ENCODE measurements at places on chromosomes 7 and 10.

GRCh38 chr7:1434165-1434718, 25.0 kb downstream of the MICALL2 start:
- no peak for DNase-seq

- no peak for DNase-seq
These were observed 57.5 kb downstream of the MDFIC start for GRCh38 chr7:114979388-114979787.

- DNase-seq: no peak
These were observed 565.4 kb upstream of the AUTS2 start for GRCh38 chr7:69032848-69033247.

DNA sequence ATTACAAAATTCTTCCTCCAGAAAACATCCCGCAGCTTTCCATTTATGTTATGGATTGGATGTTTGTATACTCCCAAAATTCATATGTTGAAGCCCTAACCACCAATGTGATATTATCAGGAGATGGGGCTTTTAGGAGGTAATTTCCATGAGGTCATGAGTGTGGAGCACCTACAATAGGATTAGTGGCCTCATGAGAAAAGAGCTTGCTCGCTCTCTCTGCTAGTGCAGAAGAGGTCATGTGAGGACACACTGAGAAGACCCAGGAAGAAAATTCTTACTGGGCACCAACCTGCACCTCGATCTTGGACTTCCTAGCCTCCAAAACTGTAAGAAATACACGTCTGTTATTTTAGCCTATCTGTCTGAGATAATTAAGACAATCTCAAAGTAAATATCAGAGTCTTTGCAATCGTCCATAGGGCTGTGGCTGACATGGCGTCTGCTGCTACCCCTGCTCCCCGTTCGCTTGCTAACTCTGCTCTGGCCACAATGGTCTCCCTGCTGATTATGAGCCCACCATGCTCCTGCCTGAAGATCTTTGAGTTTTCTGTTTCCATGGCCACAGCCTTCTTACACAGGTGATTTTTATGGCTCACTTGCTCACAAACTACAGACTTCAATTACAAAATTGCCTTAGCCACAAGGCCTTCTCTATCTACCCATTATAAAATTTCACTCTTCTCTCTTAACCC, 333.3 kb downstream of the CACNA2D1 start:
- no peak for DNase-seq

DNA sequence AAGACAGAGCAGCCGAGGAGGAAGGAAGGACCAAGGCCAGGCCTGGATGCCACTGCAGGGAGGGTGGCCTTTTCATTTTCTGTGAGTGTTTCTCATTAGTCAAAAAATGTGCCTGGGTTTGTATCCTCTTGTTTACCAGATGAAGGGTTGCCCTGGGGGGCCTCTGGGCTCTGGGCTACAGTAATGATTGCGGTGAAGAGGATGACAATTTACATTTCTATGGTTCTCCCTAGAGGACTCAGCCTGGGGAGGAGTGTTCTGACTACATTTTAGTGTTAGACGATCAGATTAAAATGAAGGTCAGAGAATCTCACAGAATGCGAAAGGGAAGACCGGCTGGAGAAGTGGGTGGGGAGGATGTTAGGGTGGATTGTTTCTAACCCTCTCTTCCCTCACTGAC, 108.0 kb upstream of the KMT2C start:
- no peak for DNase-seq

- no peak for DNase-seq
These were observed 40.8 kb downstream of the MYL10 start for GRCh38 chr7:101588131-101588935.

GRCh38 chr10:131082201-131082850, 229.2 kb downstream of the TCERG1L start:
- no peak for DNase-seq

DNA sequence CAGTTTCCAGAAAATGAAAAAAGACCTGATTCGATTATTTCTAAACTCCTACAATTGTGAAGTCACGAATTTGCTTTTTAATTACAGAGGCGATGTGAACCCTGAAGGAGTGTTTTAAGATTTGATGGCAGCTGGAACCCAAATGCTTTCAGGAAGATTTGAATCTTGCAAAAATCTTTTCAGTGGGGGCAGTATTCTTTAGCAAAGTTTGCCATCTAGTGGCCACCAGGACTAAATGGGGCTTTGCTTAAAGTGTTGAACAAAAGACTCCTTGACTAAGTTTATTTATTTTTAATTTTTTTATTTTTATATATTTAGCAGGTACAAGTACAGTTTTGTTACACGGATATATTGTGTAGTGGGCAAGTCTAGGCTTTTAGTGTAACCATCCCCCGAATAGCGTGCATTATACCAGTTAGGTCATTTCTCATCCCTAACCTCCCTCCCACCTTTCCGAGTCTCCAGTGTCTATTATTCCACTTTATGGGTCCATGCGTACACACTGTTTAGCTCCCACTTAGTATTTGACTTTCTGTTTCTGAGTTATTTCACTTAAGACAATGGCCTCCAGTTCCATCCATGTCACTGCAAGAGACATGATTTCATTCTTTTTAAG, 98.8 kb downstream of the CACNB2 start:
- no peak for DNase-seq

GRCh38 chr10:83372646-83373045, 766.7 kb upstream of the GHITM start:
- DNase-seq: no peak

DNA sequence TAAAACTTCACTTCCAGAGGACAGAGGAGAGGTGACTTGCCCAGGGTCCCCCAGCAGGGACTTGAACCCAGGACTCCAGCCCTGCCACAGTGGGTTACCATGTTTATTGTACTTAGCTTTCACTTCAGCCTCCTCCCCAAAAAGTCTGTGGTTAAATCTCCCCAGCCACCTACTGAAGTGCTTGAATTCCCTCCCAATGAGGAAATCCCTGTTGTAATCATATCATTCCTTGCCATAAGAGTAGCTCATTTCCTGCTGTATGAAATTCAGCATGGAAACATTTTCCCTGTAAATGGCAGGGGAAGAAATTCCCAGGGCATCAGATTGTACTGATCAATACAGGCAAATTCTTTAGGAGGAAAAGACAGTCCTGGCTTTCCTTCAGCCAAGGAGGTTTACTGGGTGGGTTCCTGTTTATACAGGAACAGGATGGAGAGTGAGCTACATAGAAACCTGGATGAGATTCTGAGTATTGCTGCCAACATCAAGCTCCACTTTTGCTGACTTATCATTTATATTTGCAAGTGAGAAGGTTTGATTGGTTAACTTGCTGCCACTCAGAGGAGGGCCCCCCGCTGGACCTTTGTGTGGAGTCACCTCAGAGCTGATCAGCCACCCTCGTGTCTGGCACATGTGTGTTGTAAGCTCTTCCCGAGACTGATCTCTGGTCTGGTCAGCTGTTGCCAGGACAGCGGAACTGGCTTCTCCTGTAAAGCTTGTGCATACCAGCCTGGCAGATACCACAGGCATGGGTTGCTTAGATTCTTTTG, 16.4 kb upstream of the PDZD8 start:
- DNase-seq: no peak

GRCh38 chr10:58897236-58897635, 279.2 kb upstream of the PHYHIPL start:
- DNase-seq: no peak

- no peak for DNase-seq
These were observed 44.6 kb downstream of the BMS1 start for GRCh38 chr10:42827201-42827600.

GRCh38 chr7:34991938-34992840, 45.1 kb downstream of the DPY19L1 start:
- no peak for DNase-seq

DNA sequence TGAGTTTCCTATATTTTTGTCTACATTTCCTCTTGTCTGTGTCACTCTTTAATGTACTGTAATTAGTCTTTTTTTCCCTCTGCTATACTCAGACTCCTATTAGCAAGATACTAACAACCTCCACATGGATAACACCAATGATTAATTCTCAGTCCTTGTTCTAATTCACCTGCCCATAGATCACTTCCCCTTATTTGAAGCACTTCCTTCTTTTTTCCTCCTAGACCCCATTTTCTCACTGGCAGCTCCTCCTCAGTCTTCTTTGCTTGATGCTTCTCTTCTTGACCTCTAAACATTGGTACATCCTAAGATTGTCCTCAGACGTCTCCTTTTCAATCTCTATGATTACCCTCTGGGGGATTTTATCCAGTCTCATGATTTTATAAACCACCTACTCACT, 98.2 kb upstream of the IMMP2L start:
- no peak for DNase-seq

DNA sequence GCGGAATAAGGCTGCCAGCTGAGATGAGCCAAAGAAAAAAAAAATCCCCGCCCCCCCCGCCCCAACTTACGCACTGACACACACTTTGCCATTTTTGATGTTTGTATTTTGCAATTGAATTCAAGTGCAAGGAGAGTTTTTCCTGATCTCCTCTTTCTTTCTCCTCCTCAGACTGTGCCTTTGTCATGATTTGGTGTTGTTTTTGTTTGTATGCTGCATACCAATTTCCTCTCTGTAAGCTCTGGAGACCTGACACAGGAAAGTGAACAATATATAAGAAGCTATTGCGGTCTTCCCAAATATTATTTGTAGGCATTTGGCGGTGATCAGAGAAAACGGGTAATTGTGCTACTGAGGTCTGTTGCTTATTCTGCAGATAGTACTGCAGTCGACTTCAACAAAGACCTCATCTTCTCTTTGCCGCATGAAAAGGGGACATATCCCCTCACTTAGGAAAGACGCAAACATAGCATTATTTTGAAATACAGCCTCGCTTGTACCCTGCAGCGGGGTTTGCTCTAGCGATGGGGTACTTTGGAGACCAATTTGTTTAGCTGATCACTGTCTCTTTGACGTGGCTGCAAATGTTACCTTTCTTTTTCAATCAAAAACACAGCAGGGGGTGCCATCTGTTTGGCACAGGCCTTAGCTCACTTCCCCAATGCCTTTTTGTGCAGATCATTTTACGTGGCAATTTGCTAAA, 206.6 kb downstream of the SKAP2 start:
- DNase-seq: peak; percentile 82

GRCh38 chr10:62852961-62853702, 37.0 kb upstream of the EGR2 start:
- DNase-seq: no peak

DNA sequence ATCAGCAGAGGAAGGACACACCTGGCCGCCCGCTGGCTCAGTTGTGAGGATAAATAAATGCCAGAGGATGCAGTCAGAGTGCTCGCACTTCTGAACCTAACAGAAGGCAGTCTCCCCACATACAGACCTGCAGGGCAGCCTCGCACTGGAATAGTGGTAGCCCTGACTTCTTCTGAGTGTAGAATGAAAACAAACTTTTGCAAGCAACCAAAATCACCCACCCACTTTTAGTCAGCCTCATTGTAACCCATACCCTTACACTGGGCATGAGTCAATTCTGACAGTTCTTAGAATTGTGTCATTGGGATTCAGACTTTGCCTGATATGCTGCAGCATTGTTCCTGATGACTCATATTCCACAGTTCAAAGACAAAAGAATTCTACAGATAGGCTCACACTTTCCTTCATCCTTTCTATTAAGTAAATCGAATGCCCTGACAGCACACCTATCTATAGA, 167.0 kb upstream of the CDK1 start:
- DNase-seq: no peak

DNA sequence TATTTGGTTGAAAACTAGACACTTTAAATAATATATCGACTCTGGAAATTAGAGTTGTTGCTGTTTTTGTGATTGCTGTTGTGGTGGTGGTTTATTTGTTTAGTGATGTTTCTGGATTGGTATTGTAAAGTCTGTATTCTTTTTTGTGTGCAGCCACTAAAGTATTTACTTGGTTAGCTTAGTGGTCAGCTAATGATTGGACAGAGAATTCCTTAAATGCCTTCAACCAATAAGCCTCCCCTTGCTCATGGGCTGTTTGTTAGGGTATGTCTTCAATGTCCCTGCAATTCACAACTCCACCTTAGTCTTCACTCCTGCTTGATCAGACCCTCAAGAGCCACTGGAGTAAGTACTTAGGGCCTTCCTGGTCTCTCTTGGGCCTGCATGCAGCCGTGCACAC, 71.0 kb downstream of the PAXIP1 start:
- DNase-seq: no peak

DNA sequence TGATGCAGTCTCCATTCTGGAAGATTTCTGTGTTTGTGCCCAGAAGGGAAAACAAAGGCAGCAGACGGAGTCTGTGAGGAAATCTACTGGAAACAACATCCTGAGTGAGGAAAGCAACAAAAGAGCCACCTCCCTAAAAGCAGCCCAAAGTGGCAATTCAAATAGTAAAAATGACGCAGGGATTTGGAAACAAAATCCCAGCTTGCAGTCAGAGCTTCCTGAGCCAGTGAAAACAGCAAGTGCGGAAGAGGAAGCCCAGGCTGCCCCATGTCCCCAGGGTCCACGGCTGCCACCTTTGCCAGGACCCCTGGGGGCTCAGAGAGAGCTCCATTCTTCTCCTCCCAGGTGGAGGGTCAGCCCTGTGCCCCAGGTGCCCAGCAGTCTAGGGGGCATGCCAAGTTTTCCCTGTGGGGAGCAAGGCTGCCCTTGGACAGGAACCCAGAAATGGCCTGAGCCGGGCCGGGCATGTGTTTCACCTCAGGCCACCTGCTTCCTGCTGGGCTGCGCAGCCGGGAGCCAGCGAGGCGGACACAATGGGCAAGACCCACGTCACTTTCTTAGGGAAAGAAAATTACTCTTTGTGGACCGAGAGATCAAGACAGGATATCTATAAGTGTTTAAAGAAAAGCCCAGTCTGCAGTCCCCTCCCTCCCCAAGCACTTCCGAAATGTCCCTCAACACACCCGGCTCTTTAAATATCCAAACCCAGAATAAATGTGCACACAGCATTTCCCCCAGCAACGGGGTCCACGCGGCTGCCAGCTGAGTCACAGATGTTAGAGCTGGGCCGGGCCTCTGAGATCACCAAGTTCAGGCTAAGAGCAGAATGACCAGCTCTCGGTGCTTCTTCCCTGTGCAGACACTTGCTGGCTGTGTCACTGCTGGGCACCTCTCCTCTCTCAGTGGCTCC, 231.1 kb downstream of the ARHGAP12 start:
- peak; percentile 12 for DNase-seq

DNA sequence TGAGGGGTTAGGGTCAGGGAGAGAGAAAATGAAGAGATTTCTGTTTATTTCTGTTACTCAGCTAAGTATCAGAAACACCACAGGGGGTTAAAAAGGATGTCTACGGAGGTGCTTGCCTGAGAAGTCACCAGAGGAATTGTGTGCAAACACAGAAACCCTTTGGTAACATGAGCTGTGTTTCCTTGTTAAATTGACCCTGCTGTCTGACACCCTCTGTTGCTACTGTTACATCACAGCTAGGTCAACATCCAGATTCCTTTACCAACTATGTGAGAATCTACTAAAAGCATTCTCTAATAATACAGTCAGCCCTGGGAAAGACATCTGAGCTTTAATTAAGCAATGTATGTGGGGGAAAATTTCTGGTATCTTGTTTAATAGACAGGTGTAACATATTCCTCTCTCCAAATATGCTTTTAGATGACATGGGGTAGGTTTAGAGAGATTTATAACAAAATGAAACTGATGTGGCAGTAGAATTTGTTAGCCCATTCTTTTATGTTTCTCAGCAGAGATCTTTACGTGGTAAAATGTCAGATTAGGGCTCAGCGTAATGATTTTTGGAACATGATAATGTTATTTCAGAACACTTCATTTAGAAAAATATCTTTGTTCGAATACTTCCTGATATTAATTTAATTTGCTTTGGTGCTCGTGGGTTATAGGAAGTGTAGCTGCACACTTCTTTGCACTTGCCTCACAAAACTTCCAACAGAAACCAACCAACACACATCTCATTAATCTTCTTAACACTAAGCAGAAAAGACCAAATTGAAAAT, 168.0 kb upstream of the AHR start:
- no peak for DNase-seq

All from cerebellar nuclear complex (tissue), 1 donor.